ENCODE measurements at places on chromosomes 11 and 22.

GRCh38 chr22:26546282-26546681 lies 34.0 kb upstream of the TFIP11 start:
- DNase-seq = no peak

DNA sequence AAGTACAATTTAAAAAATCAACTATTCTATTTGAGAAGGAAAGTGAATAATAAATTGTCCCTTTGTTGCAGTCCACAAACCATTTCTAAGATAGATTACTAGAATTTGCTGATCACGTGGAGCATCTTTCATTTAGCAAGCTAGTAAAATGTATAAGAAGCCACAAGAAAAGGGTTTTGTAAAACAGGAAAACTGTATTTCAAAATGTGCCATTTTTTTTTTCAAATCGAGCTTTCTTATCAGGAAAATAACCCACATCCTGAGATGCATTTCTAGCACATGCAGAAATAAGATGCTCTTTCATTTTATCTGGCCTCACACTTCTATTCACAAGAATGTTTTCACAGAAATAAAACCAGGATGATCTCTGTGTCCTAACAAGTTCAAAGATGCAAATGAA lies 3.2 kb upstream of the PATE3 start:
- no peak for DNase-seq

DNA sequence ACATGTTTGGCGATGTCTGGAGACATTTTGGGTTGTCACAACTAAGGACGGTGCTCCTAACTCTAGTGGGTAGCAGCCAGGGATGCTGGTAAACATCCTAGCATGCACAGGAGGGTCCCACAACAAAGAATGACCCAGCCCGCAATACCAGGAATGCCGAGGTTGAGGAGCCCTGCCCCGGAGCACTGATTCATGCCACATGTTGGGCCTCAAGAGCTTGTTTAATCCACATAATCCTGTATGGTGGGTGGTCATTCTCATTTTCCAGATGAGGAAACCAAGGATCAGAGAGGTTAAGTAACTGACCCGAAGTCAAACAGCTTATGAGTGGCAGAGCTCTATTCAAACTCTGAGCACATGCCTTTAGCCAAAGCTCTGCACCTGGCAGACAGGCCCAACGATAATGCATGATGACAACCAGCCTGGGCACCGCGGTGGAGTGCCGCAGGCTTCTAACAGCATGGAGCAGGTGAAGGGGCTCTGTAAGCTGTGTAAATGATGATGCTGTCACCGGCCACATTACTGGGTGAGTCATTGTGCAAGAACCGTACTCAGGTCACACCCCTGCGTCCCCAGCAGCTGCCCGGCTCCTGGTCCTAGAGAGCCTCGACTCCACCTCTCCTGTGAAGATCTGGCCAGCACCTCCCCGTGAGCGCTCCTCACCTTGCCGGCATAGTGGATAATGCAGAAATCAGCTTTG lies 58.6 kb downstream of the APOL1 start:
- DNase-seq = no peak

DNA sequence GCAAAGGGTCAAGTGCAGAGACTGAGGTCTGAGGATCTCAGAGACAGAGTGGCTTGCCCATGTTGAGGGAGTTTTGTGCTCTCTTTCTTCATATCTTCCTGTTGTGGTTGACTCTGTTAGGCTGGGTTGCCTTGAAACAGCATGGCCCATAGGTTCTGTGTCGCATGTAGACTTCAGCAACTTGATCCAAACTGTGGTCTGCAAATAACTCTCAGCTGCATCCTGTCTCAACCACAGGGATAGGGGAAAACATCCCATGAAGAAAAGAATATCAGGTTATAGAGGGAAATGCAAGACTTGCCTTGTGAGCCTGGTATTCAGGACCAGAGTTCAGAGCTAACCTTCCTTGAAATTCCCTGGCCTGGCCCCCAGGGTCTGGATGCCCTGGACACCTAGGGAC lies 69.4 kb downstream of the FLI1 start:
- DNase-seq = no peak

DNA sequence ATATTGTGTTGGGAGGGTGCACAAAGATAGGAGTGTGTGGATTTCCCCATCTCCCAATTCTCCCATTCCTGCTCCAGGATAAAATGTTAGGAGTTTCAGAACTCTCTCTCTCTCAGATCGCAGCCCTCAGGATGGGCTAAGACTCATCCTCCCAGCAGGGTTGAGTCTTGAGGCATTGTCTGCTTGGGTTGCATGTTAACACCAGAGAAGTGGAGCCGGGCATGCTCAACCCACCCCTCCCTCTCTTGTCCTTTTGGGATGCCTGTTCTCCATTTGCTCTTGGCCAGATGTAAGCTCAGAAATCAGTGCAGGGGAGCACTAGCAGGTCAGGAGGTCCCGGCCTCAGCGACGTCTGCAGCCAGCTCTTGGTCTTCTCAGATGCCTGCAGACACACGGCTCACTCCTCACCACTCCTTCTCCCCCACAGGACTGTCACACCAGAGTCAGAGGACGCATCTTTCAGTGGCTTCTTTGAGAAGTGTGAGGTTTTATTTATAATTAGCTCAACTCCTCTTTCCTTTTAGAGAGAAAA lies 1456.5 kb downstream of the TBC1D22A start:
- peak; percentile 36 for DNase-seq

DNA sequence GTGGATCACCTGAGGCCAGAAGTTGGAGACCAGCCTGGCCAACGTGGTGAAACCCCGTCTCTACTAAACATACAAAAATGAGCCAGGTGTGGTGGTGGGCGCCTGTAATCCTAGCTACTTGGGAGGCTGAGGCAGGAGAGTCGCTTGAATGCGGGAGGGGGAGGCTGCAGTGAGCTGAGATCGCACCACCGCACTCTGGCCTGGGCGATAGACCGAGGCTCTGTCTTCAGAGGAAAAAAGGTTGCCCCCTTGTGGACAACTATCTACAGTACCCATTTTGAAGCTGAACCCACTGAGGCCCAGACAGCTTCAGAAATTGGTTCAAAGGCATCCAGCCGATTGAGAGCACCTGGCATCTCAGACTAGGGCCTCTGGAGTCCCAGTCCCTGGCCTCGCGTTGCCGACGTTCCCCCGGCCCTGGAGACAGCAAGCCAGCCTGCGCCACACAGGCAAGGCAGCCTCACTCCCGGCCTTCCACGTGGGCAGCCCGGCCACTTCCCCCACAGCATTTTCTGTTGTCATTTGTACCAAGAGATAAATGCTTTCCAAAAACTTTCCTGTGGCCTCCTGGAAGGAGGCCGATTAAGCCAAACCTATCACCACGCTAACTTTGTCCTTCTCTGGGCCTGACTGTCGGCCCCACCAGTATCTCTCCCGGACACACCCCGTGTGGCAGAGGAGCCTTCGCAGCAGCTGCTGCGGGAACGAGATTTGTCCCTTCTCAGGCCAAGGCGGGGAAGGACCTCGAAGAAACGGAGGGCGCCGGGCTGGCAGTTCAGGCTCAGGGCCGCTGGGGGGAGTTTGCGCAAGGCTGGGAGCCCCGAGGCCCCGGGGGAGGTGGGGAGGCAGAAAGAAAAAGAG lies 82.8 kb downstream of the FLI1 start:
- DNase-seq = no peak

DNA sequence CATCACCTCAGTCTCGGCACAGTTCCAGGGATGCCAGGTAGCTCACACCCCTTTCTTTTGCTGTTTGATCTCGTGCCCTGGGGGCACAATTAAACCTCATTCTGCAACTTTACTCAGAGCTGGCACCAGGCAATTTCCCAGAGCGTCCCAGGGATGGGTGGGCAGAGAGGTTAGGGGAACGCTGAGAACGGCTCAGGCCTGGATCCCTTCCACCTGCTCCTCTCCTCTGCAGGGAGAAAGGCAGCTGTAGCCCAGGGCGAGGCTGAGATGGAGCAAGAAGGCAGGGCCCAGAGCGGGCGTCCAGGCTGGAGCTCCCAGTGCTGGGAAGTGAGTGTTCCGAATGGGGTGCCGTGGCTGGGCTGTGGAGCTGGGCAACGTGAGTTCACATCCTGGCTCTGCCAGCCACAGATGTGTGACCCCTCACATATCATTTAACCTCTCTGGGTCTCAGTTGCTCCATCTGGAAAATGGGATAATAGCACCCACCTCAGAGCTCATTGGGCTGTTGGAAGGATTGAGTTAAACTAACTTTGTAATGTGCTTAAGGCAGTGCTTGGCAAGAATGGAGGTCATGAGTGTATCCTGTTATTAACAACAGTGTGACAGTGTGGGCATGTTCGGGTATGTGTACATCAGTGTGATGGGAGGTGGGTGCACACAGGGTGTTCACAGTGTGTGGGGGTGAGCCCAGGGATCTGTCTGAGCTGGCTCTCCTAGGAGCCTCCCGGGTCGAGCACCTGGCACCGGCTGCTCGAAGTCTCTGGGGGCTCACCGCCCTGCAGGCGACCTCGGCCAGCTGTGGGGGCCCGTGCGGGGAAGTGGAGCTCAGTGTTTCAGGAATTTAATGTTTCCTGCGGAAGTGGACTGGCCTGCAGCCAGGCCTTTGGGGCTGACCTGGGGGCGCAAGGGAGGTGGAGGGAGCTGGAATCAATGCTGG lies 15.5 kb downstream of the OTUB1 start:
- no peak for DNase-seq

GRCh38 chr11:78547931-78548705 lies 26.5 kb downstream of the NARS2 start:
- DNase-seq = no peak

- DNase-seq = no peak
Measured at GRCh38 chr22:31917227-31917921, 27.0 kb upstream of the YWHAH start.

All from coronary artery (tissue), 2 donors.